Activated T-cell treated with anti-CD3 and anti-CD28 coated beads for 24 hours (primary cell): ENCODE measurements at places on chromosomes 2 and 18.

GRCh38 chr2:112161431-112162145 is 23.4 kb downstream of the FBLN7 start:
- DNase-seq = no peak

GRCh38 chr18:56545464-56545863 is 92.9 kb downstream of the TXNL1 start:
- DNase-seq = no peak

DNA sequence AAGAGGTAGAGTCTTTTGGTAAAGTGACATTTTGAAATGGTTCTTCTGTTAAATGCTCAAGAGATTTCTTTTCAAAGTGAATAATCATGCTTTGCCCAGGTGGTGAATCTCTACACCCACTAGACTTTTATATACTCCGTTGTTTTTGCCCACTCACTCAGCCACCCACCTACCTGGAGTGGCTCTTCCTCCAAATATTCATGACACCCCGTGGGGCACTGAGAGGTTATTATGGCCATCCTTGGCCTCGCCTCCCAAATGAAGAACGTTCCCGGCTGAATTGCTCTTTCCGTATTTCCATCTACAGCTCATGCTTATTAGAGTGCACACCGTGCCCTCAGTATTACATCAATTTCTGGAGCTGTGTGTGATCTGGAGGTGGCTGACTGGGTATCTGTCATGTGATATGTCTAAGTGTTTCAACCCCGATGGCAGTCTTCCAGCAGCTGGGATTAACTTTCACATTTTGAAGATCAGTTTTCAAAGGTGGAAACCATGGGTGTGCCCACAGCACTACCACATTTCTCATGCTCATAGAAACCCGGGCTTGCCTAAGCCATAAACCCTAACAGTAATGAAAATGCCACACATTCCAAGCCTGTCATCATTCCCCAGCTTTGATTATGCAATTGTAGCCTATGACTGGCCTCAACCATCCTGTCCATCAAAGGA is 406.6 kb upstream of the MMADHC start:
- DNase-seq = no peak

GRCh38 chr2:148999451-148999921 is 39.0 kb upstream of the LYPD6B start:
- no peak for DNase-seq

GRCh38 chr2:235052514-235053354 is 100.9 kb downstream of the SH3BP4 start:
- DNase-seq = no peak

DNA sequence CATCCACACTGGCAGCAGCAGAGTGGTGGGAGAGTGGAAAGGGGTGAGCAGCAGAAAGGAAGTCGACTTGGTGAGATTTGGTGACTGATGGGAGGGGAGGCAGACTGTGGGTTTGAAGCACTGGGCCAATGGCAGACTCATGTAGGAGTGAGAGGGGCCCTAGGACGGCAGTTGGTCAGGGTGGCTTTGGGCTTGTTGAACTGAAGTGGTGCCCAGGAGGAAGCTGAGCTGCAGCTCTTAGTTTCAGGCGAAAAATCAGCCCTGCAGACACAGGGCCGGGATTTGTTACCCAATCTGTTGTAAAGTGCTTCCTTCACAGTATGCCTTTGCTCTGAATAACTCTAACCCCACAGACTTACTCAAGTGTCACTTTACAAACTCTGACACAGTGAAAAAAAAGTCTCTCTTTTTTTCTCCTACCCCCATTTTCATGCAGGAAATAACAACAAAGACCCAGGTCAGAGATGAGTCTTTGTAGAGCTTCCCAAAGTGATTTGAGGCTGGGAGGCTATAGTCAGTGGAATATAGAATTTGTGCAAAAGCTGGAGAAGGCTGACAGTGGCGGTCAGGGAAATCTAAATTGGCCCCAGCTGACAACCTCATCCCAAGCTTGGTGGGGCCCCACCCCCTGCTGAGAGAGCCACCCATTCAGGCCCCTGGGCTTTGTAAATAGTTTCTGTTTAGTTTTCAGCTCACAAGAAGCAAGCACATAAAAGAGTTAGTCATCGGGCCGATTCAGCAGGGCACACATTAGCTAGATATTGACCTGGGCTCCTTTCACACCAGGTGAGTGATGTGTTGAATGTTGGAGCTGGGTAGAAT is 226.9 kb downstream of the VAPA start:
- DNase-seq = no peak

GRCh38 chr18:45839414-45840395 is 14.2 kb downstream of the SIGLEC15 start:
- DNase-seq = no peak

- no peak for DNase-seq
Measured at GRCh38 chr2:25373269-25373981, 31.7 kb upstream of the DNMT3A start.

DNA sequence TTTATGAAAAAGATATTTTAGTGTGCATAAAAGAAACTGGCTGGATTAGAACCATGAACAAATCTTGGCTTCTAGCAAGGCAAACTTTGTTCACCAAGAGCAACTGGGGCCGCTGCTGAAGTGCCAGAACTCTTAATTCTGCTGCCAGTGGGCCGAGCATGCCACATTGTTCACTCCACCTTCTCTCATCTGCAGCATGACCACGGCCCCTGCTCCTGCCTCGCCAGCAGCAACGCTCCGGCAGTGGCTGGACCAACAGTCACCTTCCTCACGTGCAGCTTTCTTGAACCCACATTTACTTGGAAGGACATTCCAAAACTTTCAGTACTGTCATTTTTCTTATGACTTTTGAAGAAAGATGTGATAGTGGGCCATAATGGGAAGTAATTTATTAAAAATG is 213.8 kb downstream of the PIEZO2 start:
- DNase-seq = no peak

GRCh38 chr18:40529478-40529877 is 1425.6 kb upstream of the PIK3C3 start:
- DNase-seq = no peak

DNA sequence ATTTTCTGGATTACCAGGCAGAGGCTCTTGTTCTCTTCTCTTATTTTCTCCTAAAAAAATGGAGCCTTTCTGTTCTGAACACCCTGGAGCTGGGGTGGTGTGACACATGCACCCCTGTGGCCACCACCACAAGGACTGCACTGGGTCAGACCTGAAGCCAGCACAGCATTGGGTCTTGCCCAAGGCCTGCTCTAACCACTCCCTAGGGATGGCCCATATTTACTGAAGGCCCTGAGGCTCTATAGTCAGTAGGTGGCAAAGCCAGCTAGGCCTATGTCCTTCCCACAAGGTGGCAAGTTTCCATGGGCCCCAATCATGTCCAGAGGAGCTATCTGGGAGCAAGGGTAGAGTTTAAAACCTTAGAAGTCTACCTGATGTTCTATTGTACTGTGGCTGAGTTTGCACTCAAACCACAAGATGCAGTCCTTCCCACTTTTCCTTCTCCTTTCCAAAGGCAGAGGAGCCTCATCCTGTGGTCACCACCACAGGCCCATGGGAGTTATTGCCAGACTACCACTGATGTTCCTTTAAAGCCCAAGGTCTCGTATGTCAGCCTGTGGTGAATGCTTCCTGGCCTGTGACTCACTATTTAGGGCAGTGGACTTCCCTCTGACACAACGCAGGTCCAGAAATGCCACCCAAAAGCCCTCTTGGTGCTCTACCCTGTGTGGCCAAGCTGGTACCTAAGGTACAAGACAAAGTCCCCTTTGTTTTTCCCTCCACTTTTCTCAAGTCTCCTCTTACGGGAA is 15.0 kb upstream of the FMNL2 start:
- DNase-seq = no peak

- no peak for DNase-seq
Measured at GRCh38 chr2:150476809-150477302, 10.6 kb downstream of the RND3 start.

GRCh38 chr2:197798187-197798586 is 6.2 kb upstream of the PLCL1 start:
- DNase-seq = no peak

GRCh38 chr2:6370753-6371551 is 494.8 kb downstream of the CMPK2 start:
- no peak for DNase-seq

DNA sequence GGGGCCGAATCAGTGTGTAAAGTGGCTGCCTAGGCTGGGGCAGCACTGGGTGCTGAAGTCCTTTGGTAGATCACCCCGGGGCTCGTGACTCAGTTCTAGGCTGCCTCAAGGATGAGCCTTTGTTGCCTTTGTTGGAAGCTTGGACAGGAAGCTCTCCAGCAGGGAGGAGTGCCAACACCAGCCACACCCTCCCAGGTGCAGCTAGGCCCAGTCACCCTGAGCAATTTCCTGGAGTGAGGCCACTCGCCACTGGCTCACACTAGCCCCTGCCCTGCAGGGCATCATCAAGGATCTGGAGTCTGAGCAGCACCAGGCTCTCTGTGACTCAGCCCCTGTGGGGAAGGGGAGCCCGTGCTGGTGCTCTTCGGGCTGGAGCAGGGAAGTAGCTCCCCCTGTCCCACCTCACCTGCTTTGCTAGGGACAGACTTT is 6.7 kb upstream of the SDC1 start:
- no peak for DNase-seq
